ENCODE measurements at places on chromosomes 11 and 22.

DNA sequence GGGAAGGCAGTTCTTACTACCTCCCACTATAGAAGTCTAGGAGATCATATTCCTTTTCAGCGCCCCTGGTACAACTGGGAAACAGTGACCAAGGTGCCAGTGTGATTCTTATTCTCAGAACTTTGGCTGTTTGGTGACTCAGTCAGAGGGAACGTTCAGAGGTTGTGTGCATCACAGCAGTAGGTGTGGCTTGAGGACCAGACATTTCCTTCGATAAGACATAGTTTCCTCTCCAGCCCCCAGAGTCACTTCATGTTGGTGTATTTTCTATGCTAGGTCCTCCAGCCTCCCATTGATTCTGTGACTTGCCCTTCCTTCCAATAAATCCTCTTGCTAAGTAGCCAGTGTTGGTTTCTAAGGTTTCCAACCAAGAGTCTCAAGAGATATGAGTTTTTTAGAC, 171.9 kb upstream of the MPPED2 start:
- no peak for DNase-seq

GRCh38 chr11:122115524-122116379, at the start of gene BLID:
Gene BLID (minus strand): TSS chr11:122116215. CDS start chr11:122115922, 293 bp downstream.
- DNase-seq, result peak; percentile 34

DNA sequence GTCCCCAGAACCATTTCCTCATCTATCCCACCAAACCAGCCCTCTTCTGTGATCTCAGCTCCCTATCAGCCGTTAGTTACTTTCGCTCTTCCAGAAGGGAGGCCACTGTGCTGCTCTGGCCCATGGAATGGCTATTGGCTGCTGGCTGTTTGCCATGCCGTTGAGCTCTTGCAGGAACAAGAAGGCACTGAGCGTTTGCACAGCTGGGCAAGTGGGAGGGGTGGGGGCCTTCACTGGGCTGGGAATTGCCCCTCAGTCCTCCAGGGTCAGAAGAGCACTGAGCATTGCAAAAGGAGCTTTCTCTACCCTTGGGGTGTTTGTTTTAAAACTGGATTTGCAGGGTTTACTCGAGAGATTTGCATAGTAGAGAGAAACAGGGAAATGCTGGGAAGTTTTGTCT, 129.0 kb upstream of the PARVA start:
- DNase-seq, result no peak

DNA sequence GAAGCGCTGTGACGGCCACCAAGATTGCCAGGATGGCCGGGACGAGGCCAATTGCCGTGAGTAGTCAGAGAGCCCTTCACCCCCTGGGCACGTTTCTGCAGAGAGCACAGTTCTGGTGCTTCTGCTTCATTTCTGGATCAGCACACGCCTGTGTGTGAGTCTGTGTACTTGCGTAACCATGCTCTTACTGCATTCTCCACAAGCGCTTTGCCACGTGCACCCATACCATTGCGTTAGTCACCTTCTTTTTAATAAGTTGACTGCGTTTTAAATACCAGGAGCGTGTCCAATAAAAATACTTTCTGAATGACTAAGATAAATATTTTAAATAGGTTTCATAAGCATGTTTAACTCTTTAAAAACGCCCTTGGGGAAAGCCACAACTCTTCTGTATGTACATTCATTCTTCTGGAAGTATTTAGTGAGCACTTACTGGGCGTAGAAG, 143.0 kb upstream of the SORL1-AS1 start:
- peak; percentile 97 for DNase-seq

DNA sequence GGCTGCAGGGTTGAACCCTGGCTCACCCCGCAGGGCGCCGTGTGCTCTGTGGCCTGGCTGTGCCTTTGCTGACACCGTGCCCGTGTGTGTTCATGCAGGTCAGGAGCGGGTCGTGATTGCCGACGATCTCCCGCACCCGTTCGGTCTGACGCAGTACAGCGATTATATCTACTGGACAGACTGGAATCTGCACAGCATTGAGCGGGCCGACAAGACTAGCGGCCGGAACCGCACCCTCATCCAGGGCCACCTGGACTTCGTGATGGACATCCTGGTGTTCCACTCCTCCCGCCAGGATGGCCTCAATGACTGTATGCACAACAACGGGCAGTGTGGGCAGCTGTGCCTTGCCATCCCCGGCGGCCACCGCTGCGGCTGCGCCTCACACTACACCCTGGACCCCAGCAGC, 47.0 kb upstream of the PPP6R3 start:
- no peak for DNase-seq

GRCh38 chr22:42069801-42070516, 653 bp downstream of the NAGA start:
- DNase-seq, result no peak

- peak; percentile 33 for DNase-seq
These were observed 38.0 kb downstream of the EXT2 start for GRCh38 chr11:44133335-44133946.

DNA sequence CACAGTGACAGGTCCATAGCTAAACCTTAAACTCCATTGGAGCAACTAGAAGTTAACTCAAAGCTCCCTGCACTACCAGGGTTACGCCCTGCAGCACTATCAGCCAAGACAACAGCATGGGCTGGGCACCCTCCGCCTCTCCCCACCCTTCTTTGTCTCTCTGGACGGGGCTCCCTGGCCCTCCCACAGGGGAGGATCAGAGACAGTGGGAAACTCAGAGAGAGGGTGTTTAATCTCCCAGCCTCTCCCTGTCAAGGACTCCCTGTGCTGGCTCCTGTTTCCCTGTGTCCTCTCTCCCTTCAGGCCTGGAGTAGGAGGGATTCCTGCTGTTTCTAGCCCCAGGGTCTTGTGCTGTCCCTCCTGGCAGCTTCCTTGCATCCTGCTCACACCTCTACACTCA, 56.9 kb upstream of the CSNK2A3 start:
- DNase-seq, result no peak

DNA sequence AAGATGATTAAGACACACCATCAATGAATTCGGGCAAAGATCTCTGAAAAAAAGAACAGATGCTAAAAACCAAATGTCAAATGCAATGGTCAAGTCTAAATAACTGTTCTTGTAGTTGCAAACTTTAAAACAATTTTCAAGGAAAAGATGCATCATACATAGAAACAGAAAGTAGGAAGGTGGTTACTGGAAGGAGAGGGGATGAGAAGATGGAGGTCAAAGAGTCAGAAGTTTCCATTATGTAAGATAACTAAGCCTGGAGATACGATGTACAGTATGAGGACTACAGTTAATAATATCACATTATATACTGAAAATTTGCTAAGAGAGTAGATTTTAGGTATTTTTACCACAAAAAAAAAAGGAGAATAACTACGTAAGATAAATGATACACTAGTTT, 27.1 kb downstream of the CWF19L2 start:
- DNase-seq, result no peak

GRCh38 chr11:26839911-26840698, 118.2 kb upstream of the SLC5A12 start:
- no peak for DNase-seq

DNA sequence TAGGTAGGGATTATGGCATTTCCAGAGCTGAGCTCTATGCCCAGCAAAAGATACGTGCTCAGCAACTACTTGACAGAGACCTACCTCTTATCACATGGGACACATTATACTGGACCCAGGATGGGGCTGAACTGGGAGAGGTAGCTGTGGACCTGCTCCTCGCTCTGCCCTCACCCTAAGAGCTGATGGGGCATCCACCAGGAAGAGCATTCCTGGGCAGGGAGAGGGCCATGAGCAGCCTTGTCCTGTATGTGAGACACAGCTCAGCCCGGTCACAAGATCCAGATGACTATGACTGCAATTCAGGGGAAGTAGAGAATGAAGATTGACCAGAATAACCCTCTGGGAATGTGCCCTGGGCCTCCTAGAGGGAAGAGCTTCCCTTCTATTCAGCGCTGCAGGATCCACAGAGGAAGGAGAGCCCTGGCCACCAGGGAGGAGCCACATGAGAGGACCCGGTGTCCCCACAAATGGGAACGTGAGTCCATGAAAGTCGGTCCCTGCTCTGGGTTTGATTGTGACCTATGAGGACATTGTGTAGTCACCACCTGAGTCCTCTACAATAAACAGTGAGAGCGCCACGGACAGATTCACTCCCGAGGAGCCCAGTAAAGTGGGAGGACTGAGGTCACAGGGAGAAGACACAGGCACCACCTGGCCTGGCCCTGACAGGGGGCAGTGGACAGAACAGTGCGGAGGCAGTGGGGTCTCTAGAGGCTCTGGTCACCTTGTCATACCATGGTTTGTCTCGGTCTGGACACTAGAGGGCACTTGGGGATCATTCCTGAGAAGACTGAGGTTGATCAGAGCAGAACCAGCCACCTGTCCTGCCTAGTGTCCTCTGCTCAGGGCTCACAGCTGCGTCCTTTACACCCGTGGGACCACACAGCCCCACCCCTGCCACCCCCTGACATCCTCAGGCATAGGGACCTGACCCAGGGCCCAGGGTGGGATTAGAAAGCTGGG, 99.5 kb downstream of the ZNF280B start:
- peak; percentile 39 for DNase-seq

GRCh38 chr11:57438345-57439285, 11.7 kb upstream of the SLC43A3 start:
- no peak for DNase-seq

- DNase-seq, result no peak
These were observed 19.7 kb downstream of the MYO7A start for GRCh38 chr11:77147668-77148321.

DNA sequence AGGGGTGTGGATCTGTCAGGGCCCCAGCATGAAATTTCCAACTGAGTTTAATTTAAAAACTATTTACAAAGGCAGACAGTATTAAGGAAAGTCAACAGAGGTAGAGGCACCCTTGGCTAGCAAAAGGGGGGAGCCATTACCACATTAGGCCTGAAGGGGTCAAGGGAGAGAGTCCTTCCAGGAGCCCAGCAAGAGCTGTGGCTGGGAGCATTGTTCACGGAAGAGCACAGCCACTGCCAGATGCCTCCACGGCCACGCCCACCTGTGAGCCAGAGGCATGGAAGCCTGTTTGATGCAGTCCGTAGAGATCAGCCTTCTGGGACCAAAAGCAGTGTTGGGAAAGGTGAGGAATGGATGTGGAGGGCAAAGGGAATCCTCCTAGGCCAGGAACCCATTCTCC, 102.6 kb downstream of the GALNT18 start:
- peak; percentile 11 for DNase-seq

- no peak for DNase-seq
These were observed 69.7 kb downstream of the MYO7A start for GRCh38 chr11:77197626-77198320.

GRCh38 chr11:126711977-126712625, 288.5 kb downstream of the KIRREL3 start:
- DNase-seq, result no peak

GRCh38 chr11:125940145-125940544, 5.7 kb upstream of the VSIG10L2 start:
- no peak for DNase-seq

GRCh38 chr11:117826190-117826570, 1.6 kb upstream of the FXYD2 start:
- DNase-seq, result no peak

DNA sequence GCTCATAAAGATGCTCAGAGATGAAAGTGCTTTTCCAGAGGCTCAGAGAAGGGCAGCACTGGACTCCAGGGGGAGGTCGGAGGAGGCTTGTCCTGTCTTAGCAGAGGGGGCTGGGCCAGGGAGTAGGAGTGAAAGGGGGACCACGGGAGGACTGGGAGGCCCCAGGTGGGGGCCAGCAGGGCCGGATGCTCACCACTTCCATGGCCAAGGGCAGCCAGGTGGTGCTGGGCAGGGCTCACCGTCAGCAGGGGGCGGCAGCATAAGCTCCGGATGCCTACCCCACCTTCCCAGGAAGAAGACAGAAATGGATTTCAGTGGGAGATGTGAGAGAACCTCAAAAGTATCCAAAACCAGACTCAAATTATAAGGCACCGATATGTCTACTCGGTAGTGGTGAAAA, 11.0 kb downstream of the RAB36 start:
- DNase-seq, result no peak

DNA sequence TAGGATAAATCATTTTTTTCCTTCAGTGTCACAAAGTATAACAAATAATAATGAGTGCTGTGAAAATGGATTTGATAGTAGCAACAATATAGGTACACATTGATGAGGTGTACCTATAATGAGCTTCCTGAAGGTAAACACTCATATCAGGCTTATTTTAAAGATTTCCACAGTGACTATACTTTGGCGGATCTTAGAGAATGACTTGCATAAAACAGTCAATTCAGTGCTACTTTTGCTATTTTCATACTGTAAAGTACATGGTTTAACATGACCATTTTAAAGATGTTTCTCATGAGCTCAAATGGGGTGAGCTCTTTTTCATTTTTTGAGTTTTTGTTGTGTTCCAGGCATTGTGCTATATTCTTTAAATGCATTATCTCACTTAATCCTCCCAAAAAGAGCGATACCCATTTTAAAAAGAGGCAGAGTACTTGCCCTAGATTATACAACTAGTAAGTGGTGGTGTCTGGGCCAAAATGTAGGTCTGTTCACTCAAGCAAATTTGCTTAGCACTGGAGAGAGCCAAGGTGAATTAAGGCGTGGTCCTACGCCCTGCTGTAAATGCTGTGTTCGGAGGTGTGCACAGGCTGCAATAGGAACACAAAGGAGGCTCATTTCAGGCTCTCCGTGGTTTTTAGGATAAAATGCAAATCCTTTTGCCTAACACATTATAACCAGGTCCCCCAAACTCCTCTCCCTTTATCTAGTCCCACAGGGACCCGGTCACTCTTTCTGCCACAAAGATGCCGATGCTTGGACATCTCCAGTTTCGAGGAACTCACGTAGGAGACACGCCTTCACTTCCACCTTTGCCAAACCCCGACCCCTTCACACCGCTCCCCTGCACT, 617 bp upstream of the ALKBH3 start:
- no peak for DNase-seq

DNA sequence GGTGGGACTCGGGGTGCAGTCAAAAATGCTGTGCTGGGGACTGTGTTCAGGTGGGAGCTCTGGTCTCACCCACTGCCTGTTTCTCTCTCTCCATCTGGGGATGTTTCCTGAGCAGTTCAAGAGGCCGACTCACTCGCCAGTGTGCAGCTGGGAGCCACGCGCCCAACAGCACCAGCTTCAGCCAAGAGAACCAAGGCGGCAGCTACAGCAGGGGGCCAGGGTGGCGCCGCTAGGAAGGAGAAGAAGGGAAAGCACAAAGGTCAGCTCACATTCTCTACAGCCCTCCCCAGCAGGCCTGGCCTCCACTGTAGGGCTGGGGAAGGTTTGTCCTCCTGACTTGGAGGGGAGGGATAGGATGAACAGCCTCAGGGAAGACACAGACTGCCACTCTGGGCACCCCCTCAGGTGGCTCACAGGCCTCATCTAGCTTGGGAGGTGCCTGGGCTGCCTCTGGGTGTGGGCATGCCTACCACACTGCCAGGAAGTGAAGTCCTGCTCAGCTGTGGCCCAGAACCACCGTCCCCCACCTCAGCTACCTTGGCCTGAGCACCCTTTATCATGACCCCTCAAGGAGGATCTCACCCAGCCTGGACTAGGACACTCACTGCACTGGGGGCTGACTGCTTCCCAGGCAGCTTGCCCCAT, 13.0 kb downstream of the TUB start:
- DNase-seq, result no peak

GRCh38 chr11:617912-618682, 2.3 kb upstream of the IRF7 start:
- no peak for DNase-seq

Data from MCF 10A (cell line).